ENCODE measurements at places on chromosomes 5 and 9.

DNA sequence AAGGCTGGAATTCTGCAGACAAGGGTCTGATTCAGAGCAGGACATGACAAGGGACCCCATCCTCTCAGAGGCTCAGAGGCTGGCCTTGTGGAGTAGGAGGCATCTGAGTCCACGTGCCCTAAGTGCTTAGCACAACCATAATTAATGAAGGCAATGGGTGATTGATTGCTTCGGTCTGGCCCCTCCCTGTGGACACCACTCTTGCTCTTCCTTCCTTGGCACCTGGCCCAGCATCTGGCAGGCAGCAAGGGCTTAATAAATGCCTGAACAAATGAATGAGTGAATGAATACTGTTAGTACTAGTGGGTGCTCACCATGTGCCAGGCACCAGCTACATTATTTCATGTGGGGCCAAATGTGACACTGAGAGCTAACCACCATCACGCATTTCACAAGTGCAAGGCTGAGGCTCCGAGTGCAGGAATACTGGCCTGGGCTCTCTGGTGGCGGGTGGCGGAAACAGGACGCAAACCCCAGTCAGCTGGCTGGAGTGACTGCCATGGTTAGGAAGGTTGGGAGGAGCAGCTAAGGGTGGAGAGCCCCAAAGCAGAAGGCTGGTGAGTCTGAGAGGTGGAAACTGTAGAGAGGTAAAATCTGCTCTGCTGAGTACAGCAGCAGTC is 53.6 kb downstream of the ASS1 start:
- DNase-seq = no peak

DNA sequence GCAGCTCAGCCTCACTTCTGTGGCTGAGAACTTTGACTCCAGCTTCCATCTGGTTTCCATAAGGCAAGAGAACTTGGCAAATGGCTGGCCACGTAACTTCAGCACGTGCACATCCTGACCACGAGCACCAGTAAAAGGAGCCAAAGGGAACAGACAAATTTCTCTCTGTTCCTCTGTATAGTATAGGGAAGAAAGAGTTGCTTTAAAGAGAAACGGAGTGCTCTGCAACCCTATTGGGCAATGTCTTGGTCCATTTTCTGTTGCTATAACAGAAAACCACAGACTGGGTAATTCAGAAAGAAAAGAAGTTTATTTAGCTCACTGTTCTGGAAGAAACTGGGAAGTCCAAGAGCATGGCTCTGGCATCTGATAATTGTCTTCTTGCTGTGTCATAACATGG is 558.7 kb downstream of the ACTL7B start:
- no peak for DNase-seq

DNA sequence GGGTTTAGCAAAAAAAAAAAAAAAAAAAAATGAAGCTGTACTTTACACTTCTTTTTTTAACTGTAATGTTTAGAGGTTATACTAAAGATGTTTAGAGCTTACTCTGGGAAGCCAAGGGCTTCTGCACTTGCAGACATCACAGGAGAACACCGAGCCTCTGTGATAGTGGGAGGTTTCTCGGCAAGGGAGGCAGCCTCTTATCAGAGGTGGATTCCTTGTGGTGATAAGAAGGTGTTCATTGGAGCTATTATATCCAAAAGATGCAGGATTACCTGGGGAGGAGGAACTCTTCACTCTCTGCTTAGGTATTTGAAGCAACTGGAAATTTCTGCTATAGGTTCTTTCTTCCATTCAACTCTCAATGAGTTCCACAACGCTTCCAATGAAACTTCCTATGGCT is 171.2 kb upstream of the SLC12A2 start:
- DNase-seq = no peak

DNA sequence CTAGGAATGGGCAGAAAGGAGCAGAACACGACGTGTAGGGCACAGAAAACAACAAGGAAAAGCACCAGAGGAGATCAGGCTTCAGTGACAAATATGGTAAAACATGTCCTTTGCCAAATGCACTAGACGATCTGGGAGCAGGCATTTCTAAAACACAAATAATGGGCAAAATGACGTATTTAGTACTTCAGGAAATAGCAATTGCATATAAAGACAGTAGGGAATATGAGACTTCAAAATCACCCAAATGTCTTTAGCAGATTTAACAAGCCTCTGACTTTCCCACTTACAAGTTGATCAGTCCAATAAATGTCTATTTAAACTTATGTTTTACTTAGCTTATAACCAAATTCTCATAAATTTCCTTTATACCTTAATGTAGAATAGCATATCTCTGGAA is 969.6 kb upstream of the C9orf72 start:
- DNase-seq = no peak

GRCh38 chr5:113031557-113031956 is 55.0 kb downstream of the DCP2 start:
- no peak for DNase-seq

DNA sequence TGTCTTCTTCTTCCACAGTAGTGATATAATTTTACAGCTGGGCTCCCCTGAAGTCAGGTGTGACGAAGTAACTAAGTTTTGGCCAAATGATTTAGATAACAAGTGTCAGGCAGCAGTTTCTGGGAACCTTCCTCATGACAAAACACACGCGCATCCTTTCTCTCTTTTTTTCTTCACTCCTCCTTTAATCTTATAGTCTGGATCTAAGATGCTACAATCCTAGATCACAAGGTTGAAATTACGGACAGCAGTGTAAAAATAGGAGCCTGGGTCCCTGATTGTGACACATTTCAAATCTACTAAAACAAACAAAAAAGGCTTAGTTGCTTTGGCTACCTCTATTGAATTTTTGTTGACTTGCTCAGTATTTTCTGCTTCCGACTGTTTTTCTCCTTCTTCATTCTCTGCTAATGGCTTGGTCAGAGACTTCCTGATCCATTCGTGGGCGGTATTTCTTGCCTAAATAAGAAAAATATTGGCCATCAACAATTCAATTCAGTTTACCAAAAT is 36.1 kb downstream of the FAM114A2 start:
- DNase-seq = no peak

GRCh38 chr5:151095341-151096000 is 14.6 kb upstream of the TNIP1 start:
- no peak for DNase-seq

DNA sequence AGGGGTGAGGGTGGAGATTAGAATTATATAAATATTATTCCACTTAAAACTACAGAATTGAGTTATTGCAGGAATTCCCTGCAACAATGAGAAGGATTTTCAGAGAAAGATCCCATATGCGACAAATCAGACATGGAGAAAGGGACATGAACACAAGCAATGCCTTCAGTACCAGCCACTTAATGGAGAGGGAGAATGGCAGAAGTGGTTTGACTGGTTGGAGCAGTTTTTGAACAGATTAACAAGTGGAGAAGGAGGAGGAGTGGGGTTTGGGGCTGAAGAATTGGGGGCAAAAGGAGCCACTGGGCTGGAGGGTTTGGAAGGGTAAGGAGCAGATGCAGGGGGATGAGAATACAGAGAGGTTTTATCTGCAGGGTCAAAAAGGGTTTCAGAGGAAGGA is 620.9 kb upstream of the PTPRD start:
- DNase-seq = no peak

DNA sequence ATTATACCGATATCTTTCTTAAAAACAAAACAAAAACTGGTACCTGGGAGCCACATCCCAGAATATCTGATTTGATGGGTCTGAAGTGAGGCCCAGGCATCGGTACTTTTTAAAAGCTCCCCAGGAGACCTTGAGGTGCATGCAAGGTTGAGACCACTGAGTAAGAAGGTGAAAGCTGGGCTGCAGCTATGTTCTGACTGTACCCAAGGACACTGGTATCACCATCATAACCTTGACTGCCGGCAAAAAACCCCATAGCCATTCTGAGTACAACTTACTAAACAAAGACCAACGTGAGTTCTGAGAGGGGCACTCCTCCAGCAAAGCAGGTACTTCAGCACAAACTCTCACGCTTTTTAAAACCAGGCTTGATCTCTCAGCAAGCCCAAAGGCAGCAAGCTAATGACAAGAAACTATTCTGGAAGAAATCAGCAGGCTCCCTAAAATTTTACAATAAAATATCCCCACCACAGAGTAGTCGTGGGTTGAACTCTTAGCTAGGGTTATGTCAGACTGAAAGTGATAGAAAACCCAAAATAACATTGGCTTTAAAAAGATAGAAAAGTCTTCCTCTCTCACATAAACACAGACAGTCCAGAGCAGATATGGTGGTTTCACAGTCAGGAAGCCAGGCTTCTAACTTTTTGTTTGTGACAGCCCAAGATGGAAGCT is 263.9 kb downstream of the SAXO1 start:
- no peak for DNase-seq

GRCh38 chr5:168022446-168023169 is 268.8 kb upstream of the WWC1 start:
- no peak for DNase-seq

GRCh38 chr5:6251565-6252102 is 126.7 kb downstream of the MED10 start:
- no peak for DNase-seq

DNA sequence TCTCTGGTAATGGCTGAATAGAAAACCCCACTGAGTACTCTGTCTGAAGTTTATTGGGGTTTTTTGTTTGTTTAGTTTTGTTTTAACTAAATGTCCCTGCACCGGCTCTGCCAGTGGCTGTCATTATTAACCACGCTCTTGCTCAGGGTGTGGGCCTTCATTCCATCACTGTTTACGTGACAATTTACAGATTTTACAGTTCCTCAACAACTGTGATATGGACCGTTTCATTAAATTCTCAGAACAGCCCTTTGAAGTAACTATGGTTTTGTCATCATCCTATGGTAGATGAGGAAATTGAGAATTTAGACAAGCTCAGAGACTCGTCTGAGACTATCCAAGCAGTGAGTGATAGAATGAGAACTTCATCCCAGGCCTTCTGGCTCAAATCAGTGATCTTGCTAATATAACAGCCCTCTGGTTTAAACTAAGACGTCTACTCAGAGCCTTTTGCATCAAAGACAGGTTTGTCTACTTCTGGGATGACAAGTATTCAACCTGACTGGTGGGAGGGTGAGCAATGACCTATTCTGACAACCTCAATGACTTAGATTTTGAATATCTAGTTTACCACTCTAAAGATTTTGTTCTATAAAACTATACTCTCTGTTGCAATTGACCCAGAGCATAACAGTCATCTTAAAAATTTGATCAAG is 77.3 kb upstream of the MAP3K1 start:
- DNase-seq = no peak

GRCh38 chr9:9523476-9524139 is 1089.2 kb downstream of the PTPRD start:
- DNase-seq = no peak

DNA sequence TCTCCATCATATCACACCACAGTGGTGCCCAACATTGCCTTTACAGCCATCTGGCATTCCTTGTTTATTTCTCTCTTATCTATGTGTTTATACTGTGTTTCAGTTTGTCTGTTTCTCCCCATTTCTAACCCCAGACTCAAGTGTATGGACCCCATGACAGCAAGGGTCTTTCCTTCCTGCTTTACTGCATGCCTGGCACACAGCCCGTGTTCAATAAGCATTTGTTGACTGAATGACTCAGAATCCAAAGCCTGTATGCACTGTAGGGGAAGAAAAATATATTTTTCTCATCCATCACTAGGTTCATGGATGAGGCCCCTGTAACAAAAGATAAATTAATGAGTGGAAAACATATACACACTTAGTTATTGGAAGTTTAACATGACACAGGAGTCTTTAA is 190.8 kb upstream of the SEMA6A start:
- no peak for DNase-seq

DNA sequence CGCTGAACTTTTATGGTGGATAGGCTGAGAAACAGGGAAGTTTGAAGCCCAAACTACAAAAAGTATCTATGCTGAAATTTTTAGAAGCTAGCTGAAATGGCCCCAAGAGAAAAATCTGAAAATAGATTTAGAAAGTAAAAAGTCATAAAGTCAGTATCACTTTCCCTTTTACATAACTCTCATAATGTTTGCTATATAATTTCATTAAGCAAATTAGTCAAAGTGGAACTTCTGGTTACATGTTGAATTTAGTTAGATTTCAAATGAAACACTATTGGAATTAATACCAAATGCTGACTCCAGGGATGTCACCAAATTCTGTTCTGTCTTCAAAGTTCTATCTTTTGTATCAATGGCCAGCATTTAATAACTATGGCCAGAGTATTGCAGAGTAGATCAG is 126.9 kb downstream of the TTC39B start:
- no peak for DNase-seq

DNA sequence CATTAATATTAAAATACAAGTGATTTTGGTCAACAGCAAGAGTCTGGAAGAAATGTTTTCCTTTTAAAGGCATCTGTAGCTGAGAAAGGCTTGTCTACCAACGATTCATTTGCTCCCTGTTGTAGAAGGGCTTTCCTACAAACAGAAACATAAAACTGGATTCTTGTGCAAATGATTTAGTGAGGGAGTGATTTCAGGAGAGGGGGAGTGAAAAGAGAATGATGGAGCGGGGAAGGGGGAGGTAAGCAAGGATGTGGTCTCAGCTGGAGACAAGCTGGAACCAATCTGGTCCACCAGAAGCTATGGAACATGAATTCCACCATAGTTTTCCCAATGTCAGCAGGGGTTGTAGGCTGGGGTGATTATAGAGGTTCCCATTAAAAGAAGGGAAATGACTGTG is 196.3 kb downstream of the FBXO4 start:
- no peak for DNase-seq

GRCh38 chr9:20228096-20228495 is 394.2 kb downstream of the MLLT3 start:
- no peak for DNase-seq

- no peak for DNase-seq
Measured at GRCh38 chr9:133715866-133716563, 22.1 kb downstream of the SARDH start.

Measured in effector CD4-positive, alpha-beta T cell (primary cell).